Activated naive CD4-positive, alpha-beta T cell treated with Interleukin-2 at 50 U/mL for 16 hours (primary cell): ENCODE measurements at places on chromosomes 1 and 21.

- DNase-seq, result no peak
Measured at GRCh38 chr21:33402001-33402979, 923 bp upstream of the IFNGR2 start.

- no peak for DNase-seq
Measured at GRCh38 chr1:113534130-113534817, 144.0 kb downstream of the MAGI3 start.

- DNase-seq, result no peak
Measured at GRCh38 chr1:215825056-215825455, 258.0 kb downstream of the KCTD3 start.

GRCh38 chr1:12174924-12175810 is 8.4 kb downstream of the TNFRSF1B start:
- DNase-seq, result no peak

- no peak for DNase-seq
Measured at GRCh38 chr1:41504114-41505035, 19.9 kb upstream of the EDN2 start.

GRCh38 chr1:184157394-184157742 is 105.8 kb downstream of the TSEN15 start:
- no peak for DNase-seq

DNA sequence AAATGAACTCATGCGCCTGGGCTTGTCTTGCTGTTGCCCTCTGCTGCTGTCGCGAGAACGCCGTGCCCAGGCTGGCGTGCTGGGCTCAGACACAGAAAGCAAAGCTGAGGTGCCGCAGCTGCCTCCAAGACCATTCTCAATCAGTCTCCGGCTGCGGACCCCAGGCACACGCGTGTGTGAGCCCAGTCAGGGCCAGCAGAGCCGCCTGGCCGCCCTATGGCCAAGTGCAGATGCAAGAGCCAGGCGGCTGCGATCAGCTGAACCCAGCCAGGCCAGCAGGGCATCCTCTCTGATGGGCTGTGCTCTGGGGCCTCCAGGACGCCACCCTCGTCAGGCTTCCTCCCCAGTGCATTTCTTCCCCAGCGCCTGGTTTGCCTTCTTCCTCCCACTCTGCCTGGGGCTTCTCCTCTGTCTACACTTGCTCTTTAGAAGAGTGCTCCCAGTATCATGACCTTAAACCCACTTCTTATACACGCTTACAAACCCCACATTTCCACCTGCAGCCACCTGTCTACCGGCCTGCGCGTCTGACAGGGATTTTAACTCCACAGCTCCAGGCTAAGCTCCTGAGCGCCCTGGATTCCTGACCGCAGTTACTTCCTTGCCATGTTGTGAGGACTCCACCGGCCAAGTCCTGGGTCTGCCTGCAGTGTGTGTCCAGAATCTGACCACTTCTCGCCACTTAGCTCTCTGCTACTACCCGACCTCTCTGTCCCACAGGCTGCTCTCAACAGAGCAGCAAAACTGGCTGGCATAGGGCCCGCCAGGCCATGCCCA is 21.7 kb upstream of the LRRC47 start:
- DNase-seq, result no peak

- DNase-seq, result peak; percentile 41
Measured at GRCh38 chr21:36104317-36105300, 30.3 kb upstream of the CBR3 start.

DNA sequence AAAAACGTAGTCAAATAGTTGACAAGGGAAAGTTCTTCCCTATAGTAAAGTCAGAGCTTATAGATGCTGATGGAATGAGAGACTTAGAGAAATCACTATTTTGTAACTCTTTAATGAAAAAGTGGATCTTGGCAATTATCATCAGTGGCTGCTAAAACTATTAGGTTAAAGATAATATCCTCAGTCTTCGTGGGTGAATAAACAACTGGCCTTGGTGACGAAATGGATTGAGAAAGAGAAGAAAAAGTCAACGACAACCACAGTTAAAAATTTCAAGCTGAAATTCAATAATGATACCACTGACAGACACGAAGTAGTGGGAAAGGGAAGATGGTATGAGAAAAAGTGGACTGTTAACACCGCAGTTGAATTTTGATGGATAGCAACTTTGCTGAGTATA is 90.0 kb upstream of the GNG4 start:
- no peak for DNase-seq

- DNase-seq, result no peak
Measured at GRCh38 chr21:35491114-35491513, 442.0 kb upstream of the RUNX1 start.

DNA sequence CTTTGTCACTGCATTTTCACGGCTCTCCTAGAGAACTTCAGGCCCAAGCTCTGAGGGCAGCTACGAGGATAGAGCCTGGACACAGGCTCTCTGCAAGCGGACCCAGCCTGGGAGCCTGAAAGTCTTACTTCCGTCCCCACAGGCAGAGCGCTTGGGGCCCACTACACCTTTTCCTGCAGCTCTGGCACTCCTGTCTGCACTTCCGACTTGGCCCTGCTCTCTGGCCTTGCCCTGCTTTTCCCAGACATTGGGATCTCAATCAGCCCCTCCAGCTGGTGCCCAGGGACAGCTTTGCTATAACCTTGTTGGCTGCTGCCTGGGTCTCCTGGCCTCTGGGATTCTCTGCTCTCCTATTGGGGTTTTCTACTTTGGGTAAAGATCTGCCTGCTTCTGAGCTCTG is 27.6 kb downstream of the WNT4 start:
- DNase-seq, result no peak

DNA sequence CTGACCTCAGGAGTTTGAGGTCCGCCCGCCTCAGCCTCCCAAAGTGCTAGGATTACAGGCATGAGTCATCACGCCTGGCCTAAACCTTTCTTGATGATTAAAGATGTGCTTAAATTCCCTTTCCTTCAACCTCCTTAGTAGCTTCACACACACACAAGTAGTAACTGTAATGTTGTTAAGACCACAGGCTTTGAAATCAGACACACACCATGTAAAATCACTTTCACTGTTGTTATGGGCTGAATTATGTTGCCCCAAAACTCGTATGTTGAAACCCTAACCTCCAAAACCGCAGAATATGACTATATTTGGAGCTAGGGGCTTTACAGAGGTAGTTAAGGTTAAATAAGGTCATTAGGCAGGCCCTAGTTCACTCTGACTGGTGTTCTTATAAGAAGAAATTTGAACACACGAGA is 180.2 kb downstream of the NR5A2 start:
- DNase-seq, result no peak

- DNase-seq, result no peak
Measured at GRCh38 chr1:231046730-231047395, 6.8 kb upstream of the FAM89A start.

DNA sequence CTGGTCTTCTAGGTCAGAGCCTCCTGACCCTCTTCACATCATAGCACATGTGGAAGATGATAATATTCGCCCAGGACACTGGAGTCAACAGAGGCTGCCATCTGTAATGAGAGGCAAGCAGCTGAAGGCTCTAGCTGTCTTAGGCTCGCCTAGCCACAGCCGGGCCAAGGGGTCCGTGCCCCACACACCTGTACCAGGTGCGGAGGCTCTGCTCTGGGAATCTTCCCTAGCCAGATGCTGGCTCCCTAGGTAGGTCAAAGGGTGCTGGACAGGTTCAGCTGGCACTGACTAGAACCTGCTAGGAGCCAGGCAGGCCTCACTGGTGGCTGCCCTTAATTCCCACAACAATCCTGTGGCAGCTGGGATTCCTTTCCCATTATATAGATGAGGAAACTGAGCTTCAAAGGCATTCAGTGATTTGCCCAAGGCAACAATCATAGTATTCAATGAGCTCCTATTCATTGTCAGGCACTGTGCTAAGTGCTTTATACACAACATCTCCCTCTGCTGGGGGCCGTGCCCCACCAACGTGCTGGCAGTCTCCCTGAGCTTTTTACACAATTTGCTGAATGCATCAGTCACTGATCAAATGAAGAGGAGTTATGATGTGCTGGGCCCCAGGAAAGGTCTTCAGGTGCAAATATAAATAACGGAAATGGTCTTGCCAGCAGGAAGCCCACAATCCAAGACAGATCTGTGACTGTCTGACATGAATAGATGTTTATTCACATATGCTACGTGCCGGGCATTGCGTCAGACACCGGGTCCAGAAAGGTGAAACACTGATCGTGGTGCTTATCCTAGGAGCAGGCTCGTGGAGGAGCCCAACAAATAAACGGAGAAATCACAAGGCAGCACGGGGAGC is 58.0 kb downstream of the DDX20 start:
- DNase-seq, result no peak

- DNase-seq, result no peak
Measured at GRCh38 chr1:27021354-27022031, 8.8 kb upstream of the TENT5B start.

DNA sequence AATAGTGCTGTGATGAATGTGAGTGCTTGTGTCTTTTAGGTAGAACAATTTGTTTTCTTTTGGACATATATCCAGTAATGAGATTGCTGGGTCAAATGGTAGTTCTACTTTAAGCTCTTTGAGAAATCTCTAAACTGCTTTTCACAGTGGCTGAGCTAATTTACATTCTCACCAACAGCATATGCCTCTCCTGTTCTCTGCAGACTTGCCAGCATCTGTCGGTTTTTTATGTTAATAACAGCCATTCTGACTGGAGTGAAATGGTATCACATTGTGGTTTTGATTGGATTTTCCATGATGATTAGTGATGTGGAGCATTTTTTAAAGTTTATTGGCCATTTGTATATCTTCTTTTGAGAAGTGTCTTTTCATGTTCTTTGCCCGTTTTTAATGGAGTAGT is 647.3 kb upstream of the ADAMTS5 start:
- DNase-seq, result no peak

DNA sequence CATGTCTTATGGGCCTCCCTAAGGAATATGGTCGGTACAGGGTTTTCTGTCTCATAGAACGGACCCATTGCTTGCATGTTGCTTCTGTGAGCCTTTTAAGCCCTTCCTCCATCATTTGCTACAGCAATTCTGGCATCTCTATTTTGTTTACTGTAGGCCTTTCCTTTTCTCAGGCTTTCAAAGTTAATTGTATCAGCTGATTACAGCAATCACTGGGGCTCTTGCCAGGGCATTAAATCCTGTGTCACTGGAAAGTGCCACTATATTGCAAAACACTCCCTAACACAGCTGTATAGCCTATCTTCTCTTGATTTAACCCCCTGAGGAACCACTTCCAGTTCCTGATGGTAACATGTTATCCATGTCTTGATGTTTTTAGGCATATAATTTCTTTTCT is 156.5 kb downstream of the PDE4B start:
- DNase-seq, result no peak

DNA sequence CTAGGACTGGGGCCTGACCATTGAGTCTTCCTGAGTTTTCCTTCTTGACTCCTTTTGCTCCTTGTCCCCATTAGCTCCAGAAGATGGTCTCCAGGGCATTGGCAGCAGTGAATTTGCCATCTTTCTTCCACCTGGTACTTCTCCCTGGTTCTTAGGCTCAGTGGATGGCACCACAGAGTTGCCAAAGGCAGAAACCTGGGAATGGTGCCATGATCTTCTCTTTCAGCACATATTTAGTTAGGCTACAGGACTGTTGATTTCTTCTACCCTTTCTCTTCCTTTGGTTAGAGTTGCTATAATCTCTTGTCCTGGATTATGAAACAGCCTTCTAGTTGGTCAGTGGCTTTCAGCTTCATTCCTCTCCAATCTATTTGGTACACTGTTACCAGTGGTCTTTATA is 6.2 kb downstream of the ZBTB40 start:
- no peak for DNase-seq

GRCh38 chr21:35927262-35927661 is 133.1 kb downstream of the SETD4 start:
- no peak for DNase-seq
